Fibroblast of skin of back (primary cell): ENCODE measurements at places on chromosomes 7 and 10.

- DNase-seq: no peak
Observed at GRCh38 chr7:128404143-128404681, 5.6 kb downstream of the IMPDH1 start.

- DNase-seq: no peak
Observed at GRCh38 chr7:120665068-120665467, 192.9 kb downstream of the TSPAN12 start.

GRCh38 chr7:116588641-116589594 is 64.1 kb downstream of the CAV1 start:
- peak; percentile 78 for DNase-seq

DNA sequence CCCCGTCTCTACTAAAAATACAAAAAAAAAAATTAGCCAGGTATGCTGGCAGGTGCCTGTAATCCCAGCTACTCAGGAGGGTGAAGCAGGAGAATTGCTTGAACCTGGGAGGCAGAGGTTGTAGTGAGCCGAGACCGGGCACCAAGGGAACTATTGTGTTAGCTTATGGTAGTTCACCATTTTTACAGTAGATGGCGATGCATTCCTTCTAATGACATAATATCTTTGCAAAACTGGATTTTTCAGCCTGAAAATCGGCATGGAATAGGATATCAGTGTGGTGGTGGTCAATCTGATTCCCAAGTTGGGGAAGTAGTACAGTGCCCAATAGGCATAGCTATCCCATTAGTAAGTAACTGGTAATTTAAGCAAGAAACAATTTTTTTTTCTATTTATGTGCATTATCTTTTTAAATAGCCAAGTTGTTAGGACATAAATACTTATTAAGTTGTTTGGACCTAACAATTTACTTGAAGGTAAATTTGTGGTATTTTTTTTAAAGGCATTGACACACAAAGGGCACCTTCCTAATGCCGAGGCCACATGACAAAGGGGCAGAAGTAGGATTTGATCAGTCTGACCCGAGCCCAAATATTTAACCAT is 17.6 kb upstream of the IMPDH1 start:
- DNase-seq: peak; percentile 60

DNA sequence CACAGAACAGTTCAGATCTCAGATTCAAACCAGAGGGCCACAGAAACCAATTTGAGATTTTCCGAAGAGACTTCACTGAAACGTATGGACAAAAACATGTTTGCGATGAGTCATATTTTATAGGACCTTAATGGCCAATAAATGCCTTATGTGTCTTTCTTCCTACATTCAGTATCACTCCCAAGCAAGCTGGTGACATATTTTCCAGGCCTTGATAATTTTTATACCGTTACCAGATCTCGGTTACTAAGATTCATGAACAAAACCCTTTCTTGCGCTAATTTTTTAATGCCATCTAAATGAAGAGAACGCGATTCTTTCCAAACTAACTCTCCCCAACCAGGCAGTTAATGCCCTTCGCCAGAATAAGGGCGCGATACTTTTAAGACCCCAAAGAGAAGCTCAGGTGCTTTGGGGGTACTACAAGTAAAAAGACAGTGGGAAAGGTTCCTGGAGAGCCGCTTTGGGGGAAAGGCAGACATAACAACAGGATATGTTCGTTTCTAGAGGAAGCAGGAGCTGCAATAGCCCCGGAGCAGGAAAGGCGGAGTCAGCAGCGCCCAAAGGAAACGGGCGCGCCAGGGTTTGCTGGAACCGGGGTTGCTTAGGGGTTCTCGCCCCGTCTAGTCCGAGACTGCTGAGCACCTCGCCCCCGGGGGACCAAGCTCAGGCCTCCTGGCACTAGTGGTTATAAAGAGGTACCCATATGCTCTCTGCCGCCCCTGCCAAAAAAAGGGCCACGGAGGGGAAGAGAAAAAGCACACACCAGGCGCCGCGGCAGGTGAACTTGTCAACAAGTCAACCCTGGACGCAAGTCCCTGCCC is 884 bp downstream of the ICA1 start:
- DNase-seq: no peak

GRCh38 chr10:132839061-132839460 is 53.1 kb upstream of the NKX6-2 start:
- DNase-seq: no peak

- DNase-seq: no peak
Observed at GRCh38 chr7:107130487-107131220, 38.1 kb upstream of the HBP1 start.

- DNase-seq: peak; percentile 96
Observed at GRCh38 chr10:109205929-109206585, 717.3 kb downstream of the XPNPEP1 start.

- DNase-seq: no peak
Observed at GRCh38 chr10:117053482-117053881, 48.5 kb upstream of the SHTN1 start.

DNA sequence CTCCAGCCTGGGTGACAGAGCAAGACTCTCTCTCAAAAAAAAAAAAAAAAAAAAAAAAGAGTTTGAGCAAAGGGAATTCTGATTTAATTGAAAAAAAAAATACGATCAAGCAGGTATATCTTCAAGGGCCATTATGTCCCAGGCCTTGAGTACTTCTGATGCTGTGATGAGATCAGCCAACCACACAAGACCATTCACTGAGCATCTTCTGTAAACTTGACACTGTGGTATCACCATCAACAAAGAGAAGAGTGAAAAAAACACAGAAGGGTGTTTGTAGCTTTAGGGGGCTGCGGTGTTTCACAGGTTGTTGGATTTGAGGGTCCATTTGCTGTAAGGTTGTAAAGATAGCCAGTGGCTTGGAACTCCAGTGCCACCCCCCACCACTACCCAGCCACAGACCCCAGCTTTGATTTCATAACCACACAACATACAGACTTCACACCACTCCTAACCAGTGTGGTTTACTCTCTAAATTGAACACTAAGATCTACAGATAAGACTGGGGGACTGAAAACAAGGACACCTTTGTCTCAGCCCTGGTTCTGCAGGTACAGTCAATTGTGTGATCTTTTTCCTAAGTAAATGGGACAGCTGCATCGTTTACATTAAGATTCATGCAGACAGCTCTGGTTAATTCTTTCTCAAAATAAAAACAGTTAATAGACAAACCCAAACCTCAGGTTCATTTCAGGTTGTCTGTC is 66.4 kb downstream of the CDC123 start:
- no peak for DNase-seq

DNA sequence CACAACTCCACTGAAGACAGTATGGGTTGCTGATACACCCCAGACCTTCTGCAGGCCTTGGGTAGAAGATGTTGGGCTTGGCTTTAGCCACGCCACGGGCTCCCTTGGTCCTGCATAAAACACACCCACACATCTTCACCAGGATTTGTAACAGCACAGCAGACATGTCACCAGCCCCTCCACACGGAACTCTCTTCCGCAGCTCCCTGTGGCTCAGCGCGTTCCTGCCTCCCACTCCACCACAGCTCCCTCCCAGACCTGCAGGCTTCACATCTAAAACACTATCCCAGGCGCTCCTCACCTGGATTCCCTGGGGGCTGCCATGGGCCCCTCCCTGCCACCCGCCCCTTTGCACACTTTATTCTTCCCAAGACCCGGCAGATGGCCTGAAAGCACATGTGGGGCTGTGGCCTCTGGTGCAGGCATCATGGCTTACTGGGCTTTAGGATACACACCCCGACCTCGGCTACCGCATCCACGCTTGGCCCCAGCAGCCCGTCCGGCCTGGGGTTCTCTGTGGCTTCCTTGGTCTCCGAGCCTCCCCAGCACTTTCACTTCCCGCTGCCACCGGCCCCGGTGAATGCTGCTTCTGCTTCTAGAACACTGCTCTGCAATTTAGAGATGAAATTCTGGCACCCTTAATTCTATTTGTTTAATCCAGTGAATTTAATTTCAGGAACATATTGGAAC is 432.9 kb downstream of the DNAJB6 start:
- DNase-seq: no peak

- DNase-seq: no peak
Observed at GRCh38 chr7:129851809-129852208, 101.0 kb downstream of the UBE2H start.

- no peak for DNase-seq
Observed at GRCh38 chr7:73978661-73979563, 49.1 kb upstream of the ELN start.

DNA sequence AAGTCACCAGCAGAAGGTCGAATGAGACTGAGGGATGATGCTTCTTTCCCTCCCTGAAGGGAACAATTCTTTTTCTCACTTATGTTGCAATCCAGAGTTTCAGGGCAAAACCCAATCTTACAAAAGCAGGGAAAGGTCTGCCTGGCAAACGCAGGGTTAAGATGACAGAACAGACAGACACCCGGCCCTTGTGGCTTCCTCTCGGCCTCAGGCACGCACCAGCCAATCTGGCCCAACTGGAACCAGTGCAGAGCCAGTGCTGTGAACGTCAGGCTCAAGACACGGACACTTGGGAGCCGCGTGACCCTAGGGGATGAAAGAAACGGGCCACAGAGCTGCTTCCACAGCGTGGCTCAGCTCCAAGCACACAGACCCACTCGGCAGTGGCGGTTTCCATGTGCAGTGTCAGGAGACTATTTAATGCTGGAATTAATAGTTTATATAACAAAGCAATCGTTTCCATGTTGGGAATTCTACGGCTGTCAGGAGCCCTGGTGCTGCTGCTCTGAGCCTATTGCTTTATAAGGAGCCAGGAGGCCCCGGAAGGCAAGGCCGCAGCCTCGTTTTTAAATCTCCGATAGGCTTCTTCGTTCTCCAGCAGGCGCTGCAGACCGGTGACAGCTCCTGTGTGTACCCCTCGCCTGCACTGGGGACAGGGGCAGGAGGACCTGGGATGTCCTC is 198.4 kb downstream of the DIP2C start:
- peak; percentile 63 for DNase-seq

DNA sequence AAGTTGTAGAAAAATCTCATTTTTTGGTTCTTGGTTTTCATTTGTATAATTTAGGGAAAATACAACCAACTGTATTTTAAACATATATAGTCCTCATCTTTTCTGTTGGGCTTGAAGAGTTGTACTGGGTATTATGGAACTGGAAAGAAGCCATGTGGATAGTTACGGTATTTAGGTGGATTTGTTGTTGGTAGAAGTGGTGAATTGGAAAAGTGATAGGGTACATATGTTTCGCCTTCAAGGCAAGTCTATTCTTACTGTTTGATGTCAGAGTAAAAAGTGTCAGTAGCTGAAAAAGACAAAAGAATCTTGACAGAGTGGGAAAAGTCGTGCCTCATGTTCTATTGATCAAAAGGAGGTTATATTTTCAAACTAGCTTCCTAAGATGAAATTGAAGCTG is 64.6 kb downstream of the GBF1 start:
- DNase-seq: no peak

GRCh38 chr10:106900016-106900652 is 264.4 kb downstream of the SORCS1 start:
- no peak for DNase-seq

DNA sequence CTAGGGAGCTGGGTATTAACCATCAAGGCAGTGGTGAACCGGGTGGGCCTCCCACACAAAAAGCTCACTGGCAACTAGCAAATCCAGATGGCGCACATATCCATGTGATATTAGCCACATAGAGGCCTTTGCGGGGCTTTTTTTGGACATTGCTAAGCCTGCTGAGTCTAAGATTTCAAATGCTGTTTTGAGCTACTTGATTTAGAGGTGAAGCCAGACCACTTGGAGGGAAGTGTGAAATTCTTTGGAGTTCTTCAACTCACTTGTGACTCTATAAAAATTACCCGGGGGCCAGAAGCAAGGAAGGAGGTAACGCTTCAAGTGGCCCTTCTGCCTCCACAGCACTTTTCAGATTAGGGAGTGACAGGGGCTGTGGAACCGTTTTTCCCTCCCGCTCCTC is 619.8 kb upstream of the GALNT17 start:
- no peak for DNase-seq

DNA sequence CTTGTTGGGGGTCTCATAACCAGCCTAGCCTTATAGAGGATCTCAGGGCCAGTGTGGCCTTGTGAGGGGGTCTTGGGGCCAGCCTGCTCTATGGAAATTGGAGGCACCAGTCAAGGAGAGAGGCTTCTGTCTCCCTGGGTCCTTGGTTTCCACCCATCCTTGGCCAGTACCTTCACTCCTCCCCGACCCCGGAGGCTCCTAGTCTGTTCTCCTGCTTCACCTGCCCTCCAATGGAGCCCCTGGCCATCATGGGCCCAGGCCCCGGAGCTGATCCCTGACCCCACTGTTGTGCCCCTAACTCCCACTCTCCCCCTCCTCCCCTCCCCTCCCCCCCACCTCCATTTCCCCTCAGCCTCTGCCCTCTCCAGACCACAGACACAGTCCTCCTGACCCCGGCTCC is 29.7 kb downstream of the RASGEF1A start:
- no peak for DNase-seq

DNA sequence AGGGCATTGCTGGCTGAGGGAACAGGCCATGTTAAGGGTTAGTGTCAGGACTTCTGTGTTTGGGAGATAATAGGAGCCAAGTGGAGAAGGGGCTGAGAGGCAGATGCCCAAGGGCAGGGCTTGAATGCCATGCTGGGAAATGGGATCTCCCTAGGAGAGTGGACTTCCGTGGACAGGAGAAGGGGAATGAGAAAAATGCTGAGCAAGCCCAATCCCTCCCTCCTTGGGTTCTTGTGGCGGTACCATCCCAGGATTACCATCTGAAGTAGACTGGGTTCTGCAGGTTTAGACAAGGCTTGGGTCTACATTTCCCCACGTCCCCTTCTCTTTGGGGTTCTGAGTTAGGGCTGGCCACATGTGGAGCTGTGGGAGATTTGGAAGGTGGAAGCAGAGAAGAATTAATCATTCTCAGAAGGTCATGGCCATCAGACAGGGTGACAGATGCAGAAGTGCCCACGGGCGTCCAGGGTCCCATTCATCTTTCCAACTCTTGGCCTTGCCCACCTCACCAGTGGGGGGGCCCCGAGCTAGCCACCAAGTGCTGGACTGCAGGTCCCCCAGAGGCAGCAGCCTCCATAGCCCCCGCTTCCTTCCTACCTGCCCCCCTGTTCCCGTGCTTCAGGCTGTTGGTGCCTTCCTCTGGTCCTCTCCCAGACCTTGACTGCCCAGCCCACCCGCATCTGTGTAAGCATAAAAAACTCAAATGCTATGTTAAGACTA is 354.8 kb downstream of the RPS24 start:
- no peak for DNase-seq

DNA sequence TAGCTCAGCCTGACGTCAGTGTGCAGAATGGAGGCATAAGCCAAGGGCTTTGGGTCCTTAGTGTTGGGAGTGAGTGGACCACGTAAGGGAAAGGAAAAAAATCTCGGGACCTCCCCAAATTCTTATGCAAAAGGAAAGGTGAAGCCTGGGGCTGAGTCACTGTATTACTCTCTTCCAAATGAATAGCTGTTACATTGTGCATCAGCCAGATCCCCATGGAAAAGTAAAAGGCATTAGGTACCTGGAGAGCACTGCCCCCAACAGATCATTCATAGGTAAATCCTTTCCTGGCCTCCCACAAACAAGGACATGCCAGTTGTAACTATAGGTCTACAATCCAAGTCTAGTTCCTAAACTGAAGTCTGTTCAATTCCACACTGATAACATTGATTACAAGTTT is 170.5 kb downstream of the C1GALT1 start:
- DNase-seq: no peak

- DNase-seq: no peak
Observed at GRCh38 chr10:110355922-110356627, 51.4 kb upstream of the SMNDC1 start.

GRCh38 chr10:113459626-113460280 is 93.1 kb upstream of the HABP2 start:
- DNase-seq: no peak
